ENCODE measurements at places on chromosomes 4 and X.
A peak's percentile ranks its signal among the peaks of the same experiment; 100 is the strongest.

- no peak for DNase-seq
Measured at GRCh38 chrX:7283741-7284140, 135.8 kb upstream of the PUDP start.

DNA sequence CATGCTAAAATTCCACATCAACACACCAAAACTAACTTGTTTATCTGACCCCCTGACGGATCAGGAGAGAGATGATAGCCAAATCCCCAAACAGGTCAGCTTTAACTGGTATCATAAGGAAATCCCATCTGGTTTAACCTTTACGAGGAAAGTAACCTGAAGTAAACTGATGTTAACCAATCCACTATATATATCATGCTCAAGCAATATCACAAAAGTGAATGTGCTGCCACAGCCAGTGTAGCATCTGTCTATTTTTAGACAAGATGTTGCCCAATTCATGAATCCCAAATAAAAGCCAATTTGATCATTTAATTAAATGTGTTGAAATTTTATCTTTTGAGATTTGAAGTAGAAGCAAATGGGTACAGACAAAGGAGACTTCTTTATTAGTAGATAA, 44.5 kb downstream of the EGF start:
- no peak for DNase-seq

DNA sequence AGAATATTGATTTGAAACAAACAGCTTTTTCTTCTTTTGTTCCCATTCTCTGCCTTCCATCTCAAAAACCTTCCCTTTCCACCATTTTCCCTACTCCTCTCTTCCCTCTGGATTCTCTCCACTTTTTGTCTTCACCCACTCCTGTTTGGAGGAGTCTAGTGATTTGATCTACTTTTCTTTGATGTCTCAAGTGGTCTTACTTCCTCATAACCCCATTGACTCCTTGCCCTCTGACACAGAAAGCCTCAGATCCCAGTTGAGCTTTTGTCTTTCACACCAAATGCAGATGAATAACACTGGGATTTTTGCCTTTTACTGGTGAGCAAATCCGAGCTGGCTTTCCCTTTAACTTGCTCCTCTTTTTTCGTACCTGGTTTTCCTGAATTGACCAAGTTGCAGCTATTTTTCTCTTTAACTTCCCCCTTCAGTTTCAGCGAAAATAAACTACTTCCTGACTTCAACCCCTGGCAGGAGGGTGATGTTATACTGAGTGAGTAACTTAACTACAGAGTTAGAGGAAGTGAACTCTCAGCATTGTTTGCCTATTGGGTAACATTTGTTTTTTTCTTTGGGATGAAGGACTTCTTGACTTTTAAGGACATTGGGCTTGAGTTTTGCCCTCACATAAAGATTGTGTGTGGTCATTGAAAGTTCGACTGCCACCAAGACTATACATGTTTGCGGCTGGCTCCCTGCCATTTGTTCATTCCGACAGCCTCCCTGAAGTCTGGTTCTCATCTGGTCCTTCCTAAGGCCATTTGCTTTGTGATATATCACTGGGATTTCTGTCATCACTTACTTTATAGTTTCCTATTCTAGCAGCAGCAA, 392.8 kb upstream of the NR3C2 start:
- DNase-seq = no peak

- DNase-seq = peak; percentile 18
Measured at GRCh38 chrX:21374994-21375707, 933 bp downstream of the CNKSR2 start.

DNA sequence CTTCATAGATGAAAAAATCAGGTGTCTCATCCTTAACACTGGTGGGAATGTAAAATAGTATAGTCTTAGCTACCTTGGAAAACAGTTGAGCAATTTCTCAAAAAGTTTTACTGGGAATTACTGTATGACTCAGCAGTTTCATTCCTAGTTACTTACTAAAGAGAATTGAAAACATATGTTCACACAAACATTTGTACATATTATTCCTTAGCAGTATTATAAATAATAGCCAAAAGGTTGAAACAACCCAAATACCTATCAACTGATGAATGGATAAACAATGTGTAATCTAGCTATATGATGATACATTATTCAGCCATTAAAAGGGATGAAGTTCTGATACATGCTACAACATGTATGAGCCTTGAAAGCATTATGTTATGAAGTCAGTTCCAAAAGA, 41.7 kb downstream of the RBM46 start:
- DNase-seq = no peak

- DNase-seq = no peak
Measured at GRCh38 chr4:10942156-10942555, 257.6 kb upstream of the CLNK start.

DNA sequence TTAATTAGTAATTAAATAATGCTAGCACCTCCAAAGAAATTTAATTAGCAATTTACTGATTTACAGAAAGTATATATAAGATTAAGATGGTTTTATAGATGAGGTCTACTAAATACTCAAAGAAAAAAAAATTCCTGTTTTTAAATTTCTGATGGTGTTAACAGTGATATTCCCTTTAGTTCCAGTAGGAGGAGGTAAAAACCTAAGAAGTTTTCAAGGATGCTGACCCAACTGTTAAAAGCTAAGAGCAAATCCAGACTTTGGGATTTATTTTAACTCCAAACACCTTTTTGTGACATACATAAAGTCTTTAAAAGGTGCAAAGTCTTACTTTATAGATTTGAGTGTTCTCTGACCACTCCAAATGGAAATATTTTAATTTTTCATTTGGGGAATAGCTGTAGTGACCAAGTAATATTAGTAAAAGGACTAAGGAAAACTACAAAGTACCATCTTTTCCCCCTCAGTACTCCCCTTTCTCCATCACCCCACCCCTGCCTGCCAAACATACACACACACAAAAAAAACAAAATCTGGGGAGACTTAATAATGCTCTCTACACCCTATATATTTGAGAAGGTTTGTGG, 34.2 kb upstream of the CSN1S1 start:
- DNase-seq = no peak

DNA sequence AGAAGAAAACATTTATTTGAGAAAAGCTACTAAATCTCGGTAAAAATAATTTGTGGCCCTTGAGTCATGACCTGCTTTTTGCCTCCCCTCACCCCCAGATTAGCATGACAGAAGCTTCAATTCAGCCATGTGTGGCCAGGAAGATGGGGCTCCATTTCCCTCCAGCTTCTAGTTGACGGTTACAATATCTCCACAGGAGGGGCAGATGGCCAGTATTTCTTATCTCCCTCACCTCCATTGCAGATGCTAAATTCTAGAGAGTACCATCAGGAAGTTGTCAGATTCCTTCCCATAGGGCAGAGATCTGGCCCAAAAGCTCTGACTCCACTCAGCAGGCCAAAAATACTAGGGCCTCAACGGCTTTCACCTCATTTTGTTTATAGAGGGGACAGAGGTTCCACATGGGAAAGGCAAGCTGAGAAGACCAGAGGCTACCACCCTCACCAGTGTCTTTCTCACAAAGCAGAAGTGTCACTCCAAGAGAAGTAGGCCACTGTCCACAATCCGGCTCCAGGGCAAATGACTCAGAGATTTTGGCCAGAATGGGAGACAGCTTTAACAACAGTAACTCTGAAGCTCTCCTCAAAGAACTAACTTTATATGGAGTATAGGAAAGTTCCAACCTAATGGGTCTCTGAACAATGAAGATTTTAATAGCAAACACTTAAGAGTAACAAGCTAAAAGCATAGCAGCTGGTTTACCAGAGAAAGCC, 108.3 kb downstream of the TBC1D19 start:
- no peak for DNase-seq

- no peak for DNase-seq
Measured at GRCh38 chr4:135325264-135325663, 1123.7 kb upstream of the PABPC4L start.

DNA sequence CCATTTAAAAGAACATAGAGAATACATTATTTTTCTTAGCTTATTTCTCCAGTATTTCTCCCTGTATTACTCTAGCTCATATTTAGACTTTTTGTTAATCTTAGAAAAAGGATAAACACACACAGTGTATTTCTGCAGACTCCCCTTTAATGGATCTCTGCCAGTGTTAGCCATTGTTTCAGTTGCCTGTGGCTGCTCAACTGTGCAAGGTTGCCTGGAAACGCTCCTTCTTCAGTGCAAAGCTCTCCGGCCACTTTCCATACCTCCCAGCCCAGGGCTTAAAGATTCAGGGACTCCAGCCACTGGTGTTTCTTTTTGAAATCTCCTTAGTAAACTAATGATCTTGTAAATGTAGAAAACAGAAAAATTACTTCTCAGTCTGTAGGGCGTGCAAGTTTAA, 104.9 kb downstream of the SLIT2 start:
- DNase-seq = peak; percentile 20

GRCh38 chr4:148095346-148095923, 346.8 kb downstream of the NR3C2 start:
- DNase-seq = no peak

DNA sequence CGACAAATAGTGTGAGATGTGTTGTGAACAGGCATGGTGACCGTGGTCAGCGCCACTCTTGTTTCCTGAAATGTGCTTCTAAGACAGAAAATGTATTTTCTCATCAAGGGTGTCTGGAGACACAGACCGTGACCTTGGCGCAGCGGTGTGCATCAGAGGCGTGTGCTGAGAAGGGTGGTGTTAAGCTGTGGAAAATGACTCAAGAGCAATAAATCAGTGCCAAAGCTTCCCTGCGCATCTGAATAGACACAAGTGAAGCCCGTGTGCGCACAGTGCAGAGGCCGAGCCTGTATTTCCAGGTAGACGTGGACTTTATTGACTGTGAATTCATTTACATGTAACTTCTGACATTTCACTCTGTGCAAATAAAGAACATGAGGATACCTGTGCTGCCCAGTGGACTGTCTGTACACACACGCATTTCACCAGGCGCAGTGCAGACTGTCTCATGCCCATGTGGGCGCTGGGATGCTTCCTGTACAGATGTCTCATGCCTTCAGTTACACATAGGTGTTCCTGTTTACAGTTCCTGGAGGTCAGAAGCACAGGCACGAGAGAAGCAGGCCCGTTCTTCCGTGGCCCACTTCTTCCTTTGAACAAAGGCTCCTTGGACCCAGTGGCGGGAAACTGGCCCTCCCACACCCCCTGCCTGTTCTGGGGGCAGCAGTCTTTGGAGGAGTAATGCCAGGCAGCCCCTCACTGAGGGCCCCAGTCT, 31.9 kb downstream of the NSG1 start:
- peak; percentile 7 for DNase-seq

DNA sequence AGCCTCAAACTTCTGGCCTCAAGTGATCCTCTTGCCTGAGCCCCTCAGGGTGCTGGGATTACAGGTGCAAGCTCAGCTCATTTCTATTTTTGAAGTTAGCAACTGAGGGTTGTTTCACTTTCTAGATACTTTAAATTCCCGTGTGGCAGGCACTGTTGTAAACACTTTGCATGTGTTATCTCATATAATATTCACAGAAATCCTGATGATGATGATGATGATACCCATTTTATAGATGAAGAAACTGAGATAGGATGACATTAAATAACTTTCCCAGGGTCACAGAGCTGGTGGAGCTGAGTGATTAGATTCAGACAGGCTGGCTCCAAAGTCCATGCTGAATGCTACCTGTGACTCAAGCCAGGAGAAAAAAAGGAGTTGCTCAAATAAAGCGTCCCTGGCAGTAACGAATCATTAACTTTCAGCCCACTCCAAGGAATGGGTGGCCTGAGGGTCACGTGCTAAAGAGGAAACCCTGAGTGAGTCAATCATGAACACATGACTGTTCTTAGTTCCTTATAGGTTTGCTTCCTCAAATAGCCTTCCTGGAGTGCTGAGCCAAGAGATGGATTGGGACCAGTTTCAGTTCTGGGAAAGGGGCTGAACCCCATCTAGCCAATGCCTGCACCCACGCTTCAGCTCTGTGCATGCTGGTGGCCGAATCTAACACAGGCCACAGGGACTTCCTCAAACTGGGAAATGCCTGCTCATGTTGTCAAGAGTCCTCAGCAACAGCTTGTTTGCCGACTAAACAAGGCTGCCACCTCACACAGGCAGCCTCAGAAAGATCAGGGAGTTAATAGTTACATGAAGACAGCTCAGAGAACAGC, 52.8 kb downstream of the RBM47 start:
- DNase-seq = no peak

DNA sequence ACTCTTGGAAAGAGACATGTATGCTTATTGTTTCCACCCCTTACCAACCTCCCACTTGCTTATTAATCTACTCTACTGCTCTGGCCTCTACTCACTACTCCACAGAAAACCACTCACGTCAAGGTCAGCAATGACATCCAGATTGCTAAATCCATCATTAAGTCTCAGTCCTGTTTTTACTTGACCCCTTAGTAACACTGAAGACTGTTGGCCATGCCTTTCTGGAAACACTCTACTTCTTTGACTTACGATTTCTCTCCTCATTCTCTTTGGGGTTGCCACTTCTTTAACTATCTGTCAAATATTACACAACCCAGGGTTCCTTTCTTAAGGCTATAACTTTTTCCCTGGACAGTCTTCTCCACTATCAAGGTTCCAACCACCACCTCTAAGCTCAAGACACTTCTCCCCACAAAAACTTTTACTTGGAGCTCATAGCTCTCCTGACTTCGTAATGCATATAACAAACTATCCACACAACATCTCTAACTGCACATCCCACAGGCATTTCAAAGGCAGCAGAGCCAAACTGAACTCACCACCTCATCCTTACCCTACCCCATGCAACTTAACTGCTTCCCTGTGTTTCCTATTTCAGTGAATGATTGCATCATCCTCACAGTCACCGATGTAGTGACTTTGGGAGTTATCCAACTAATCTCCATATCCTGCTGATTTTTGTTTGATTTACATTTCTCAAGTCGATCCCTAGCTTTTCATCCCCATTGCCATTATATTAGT, 15.8 kb upstream of the MAGEA4 start:
- DNase-seq = no peak

GRCh38 chrX:95949588-95949987, 735.1 kb upstream of the DIAPH2 start:
- DNase-seq = no peak

DNA sequence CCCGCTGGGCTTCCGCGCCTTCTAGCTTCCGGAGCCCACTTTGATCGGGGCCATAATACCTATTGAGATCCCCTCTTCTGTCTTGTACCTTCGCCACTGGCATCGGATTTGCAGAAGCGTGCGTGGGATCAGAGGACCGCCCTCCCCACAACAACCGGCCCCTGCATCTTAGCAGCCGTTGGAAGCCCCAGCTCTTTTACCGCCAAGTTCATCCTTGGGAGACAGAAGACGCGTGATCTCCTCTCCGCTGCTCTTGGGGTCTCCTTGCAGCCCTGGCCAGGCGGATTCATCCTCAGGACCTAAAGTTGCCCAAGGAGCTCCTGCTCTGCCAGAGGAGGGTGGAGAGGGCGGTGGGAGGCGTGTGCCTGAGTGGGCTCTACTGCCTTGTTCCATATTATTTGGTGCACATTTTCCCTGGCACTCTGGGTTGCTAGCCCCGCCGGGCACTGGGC, 1.6 kb downstream of the SLIT2 start:
- peak; percentile 38 for DNase-seq

DNA sequence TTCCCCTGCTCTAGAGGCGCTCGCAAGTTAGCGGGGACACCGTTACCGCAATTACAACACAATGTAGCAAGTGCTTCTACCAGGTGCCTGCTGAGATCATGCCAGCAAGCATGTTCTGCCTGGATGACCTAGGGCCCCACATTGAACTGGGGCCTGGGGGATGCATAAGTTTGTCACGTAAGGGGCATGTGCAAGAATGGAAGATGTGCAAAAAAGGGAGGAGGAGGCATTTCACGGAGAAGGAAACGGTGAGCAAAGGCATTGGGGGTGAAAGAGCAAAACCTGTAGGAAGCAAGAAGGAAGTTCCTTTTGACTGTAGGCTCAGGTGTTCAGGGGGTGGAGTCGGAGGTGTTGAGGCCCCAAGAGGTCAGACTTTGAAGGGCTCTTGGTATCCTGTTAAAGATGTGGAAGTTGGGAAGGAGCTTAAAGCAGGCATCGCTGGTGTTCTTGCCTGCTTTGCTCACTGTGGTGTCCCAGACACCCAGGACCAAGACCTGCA, 602 bp upstream of the SCARB2 start:
- no peak for DNase-seq

GRCh38 chr4:188037003-188037713, 41.6 kb downstream of the ZFP42 start:
- DNase-seq = no peak
